ENCODE measurements at places on chromosomes 2 and 18.

DNA sequence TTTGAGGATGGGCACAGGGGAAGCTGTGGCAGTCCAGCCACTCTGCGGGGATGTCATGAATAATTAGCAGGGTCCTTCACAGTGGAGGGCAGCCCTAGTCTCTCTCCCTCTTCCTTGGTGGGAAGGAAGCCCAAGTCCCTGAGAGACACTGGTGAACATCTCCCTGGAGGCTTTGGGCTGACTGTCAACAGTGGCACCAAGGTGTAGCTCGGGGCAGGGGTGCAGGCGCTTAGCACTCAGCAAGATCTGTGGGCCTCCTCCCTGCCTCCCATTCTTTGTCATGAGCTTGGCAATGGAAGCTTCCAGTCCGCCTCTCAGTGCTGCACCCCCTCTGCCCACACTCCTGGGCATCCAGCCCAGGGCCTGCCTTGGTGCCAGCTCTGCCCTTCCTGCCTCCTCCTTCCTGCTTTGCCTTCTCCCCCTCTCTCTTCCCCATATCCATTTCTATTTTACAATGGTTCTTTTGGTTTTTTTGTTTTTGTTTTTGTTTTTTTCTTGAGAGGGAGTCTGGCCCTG lies 59.4 kb downstream of the STEAP3 start:
- no peak for DNase-seq

DNA sequence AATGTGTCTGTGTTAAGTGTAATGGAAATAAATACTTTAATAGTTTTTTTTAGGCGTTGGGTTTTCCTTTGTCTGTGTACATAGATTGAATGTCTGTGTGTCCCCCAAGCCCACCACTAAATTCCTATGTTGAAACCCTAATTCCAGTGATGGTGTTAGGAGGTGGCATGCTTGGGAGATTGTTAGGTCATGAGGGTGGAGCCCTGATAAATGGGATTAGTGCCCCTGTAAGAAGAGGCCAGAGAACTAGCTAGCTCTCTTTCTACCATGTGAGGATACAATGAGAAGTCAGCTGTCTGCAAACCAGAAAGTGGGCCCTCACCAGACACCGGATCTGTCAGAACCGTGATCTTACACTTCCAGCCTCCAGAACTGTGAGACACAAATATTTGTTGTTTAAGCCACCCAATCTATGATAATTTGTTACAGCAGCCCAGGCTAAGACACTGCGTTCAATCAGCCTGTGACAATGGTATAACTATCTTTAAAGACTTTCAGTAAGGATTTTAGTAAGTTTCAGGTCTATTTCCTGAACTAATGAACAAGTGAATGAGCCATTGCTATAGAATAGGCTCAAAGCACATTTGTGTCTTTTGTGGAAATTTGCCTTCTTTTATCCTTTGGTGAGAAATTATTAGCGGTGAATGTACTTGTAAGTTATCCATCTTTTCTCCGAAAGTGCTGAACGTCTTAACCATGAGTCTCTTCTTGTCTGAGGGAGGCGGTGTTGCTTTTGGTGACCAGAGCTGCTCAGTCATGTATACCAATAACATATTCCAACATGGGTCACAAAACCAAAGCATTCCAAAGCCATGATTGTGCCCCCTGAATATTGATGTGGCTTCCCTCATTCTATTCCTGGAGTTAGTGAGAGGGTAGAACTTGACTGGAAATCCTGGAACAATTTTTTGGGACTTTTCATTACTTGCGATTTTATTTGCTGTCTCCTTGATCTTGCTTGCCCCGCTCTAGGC lies 29.6 kb upstream of the IL1R1 start:
- no peak for DNase-seq

- peak; percentile 82 for DNase-seq
These were observed 3.1 kb downstream of the EGR4 start for GRCh38 chr2:73290049-73290839.

DNA sequence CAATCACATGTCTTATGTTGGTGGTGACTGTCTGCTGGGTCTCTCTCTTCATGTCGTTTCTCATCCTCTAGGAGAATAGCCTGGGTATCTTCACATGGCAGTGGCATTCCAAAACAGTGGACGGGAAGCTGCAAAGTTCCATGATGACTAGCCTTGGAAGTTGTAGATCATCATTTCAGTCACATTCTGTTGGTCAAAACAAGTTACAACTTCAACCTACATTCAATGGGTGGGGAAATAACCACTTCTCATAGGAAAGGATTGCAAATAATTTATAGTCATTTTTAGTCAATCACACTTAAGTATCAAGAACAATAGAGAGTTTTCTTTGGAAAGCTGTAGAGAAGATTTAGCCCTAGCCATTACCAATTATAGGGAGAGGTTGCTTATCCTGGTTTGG lies 395.0 kb upstream of the CDH2 start:
- no peak for DNase-seq

DNA sequence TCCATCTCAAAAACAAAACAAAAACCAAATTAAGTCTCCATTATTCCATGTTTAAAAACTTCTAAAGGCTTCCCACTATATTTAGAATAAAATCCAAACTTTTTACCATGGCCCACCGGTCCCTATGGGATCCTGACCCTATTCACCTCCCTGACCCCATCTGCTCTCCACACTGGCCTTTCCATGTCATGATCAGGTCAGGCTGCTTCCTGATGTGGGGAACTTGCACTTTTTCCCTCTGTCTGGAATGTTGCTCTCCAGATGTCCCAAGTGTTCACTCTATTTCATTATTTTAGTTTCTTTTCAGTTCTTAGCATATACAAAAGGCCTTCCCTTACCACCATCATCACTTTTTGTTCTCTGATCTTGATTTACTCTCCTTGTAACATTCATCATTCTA lies 7.5 kb upstream of the MTA3 start:
- no peak for DNase-seq

DNA sequence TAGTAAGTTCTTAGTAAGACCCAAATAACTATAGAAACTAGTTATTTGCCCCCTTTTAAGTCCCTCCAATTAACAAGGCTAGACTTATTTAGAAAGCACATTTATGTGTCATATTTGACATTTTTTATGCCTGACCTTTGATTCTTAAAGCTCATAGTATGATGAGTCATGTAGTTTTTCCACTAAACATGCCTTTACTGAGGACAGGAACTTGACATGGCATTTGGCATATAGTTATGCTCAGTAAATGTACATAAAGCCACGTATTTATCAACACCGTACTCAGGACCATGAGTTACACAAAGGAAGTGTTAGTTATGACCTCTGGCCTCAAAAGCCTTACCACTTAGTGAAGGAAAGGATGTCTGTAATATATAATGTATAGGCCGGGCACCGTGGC lies 78.9 kb downstream of the GNAL start:
- DNase-seq: no peak

DNA sequence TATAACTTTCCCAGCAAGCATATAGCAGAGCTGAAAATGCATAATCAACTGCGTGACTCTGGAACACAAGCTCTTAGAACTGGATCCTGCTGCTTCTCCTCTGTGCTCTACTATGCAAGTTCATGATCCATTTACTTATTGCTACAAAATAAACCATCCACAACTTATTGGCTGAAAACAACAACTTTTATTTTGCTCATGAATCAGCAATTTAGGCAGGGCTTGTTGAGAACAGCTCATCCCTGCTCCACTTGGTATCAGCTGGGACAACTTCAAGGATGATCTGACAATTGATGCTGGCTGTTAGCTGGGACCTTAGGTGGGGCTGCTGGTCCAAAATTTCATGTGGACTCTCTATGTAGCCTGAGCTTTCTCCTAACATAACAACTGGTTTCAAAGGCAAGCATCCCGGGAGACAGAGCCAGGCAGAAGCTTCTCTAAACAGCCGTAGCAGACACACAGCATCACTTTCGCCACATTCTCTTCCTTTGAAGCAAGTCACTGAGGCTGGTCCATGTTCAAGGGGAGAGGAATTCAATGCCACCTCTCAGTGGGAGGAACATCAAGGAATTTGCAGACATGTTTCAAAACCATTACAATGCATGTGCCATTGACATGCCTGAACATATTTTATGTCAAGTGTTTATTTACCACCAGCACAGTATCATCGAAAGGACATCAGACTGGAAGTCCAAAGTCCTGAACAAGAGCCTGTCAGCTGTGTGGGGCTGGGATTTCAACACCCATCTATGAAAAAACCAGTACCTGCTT lies 153.1 kb upstream of the PKDCC start:
- DNase-seq: no peak

DNA sequence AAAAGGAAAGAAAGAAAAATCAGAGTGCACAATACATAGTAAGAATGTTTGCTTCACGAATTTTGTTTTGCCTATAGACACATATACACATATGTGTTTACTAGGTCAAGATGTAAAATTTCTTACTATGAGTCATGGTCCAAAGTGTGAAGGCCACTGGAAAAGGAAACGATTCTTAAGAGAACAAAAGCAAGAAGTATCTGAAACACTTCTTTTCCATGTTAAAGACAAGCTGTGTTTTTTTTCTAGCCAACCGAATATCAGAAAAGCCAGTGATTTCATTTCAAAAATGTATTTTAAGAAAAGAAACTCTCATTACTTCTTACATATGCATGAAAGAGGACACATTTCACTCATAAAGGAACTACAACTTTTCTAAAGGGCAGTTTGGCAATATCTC lies 24.9 kb downstream of the PECR start:
- DNase-seq: no peak

DNA sequence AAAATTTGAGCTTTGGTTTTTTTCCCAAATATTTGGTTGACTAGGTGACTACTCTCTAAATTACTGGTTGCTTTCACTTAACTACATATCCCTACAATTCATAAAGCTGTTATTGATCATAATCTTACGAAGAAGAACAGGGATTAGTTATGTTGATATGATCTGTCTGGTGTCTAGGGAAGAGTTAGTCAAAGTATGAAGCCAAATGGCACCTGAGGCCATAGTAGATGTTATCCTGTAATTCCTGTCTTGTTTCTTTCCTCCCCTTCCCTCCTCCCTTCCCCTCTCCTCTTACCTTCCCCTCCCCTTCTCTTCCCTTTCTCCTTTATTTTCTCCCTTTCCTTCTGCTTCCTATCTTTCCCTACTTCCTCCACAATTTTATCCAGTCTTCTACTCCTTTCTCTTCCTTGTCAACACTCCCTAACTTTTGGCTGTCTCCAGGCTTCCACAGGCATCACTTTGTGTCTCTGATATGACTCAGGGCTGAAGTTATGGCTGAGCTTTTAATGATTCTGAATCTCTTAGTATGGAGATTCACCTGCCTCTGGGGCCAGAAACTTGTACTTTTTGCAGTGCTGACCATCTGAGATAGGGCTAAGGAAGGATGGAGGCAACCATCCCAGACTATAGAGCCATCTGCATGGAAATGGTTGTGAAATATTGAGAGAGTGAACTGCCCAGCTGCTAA lies 149.9 kb upstream of the TCF4 start:
- no peak for DNase-seq

GRCh38 chr2:229118927-229119326 lies 152.2 kb downstream of the PID1 start:
- DNase-seq: no peak

- no peak for DNase-seq
These were observed 61.6 kb upstream of the TGFA start for GRCh38 chr2:70615222-70615621.

- no peak for DNase-seq
These were observed 433.8 kb downstream of the LRP1B start for GRCh38 chr2:141697035-141697434.

GRCh38 chr18:7485616-7486015 lies 81.5 kb upstream of the PTPRM start:
- no peak for DNase-seq

DNA sequence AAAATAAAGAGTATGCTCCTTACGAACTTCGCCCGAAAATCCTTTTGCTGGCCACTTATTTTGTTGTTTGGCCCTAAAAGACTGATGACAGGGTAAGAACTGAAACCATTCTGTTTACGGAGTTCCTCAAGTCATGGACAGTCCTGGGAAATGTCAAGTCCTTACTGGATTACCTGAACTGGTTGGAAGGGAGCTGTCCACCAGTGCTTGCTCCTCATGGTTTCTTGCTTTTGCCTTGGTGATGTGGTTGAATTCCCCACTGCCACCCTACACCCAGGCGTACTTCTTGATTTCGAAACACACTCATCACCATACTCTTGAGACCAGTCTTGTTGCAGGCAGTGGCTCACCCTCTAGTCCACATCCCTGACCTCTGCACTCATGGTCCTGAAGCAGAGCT lies 49.1 kb upstream of the CHMP1B start:
- DNase-seq: no peak

DNA sequence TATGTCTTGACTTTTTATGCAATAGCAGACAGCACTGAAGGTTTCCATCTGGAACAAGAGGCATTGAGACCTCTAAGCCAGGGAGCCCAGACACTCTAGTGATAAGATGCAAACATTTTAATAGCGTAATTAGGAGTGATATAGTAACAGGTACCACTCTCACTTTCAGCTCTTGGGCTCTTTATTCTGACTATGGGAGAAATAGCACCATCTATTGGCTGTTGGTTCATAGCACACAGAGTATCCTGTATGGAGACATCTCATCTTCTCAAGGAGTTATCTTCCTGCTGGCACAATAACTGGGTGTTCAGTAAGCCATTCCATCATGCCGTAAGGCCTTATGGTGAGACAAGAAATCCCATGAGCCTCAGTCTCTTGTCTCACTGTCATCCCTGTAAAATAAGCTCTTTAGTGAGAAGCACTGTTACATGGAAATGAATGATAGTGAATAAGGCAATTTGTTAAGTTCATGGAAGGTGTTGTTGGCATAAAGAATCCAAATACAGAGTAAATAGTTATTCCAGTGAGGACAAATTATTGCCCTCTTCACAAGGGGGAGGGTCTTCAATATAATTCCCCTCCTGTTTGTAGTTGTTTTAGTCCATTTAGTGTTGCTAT lies 48.3 kb downstream of the THUMPD2 start:
- DNase-seq: no peak

GRCh38 chr2:29759360-29759759 lies 162.0 kb downstream of the ALK start:
- DNase-seq: no peak

- DNase-seq: no peak
These were observed 1275.2 kb upstream of the CRIM1 start for GRCh38 chr2:35080231-35080910.

DNA sequence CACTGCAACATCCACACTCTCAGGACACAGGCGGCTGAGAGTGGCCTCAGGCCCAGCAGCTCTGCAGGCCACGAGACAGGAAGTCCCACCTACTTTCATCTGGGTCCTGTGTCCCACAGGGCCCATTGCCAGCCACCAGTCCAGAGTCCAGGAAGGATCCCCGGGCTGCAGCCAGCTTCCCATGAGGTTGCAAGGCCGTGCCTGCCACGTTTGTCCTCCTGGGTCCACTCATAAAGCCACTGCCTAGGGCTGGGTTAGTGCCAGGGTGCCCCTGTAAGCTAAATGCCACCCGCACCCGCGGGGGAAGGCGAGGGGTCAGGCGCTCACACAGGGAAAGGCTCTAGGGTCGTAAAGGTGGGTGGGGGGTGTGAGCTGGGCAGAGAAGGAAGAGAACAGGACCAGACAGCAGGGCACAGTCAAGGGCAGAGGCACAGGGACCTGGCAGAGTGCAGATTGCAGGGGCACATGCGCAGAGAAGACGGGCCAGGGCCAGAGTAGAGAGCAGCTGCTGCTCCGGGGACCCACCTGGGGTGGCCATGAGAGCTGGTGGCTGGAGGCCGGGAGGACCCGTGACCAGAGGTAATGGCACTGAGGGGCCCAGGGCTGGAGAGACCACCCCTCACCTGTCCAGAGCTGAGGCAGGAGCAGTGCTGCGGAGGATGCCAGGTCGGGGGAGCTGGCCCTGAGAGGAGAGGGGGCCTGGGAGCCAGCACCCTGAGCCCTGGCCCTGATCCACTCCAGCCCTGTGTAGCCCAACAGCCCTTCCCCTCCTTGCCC lies 8.0 kb downstream of the AGXT start:
- no peak for DNase-seq

Measured in WERI-Rb-1 (cell line).